Activated naive CD8-positive, alpha-beta T cell treated with anti-CD3 and anti-CD28 coated beads, Interleukin-2, amount 50 U/mL, for 24 hours (primary cell): ENCODE measurements at places on chromosomes 11 and 22.

DNA sequence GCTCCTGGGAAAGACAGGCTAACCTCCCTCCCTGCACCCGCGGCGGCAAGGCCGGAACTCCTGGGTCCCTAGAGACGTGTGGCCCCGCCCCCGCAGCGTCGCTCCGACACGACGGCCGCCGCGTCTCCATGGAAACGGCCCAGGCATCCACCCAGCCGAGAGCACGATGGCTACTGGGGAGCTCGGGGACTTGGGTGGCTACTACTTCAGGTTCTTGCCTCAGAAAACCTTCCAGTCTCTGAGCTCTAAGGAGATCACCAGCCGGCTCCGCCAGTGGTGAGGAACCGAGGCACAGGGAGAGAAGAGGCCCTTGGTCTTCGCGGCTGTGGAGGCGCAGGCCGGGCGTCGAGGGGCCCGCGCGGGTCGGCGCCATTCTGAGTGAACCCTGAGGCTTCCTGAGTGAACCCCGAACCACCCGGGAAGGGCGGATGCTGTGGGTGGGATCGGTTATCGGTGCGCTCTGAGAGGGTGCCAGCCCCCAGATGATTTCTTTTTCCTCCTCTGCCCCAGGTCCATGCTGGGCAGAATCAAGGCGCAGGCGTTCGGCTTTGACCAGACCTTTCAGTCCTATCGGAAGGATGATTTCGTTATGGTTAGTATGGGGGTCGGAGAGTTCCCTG lies at the start of gene CFAP300:
Gene CFAP300, plus strand, starts transcription at position 133 of the 620 bp plus-strand sequence. Its CDS starts 34 bp downstream, at position 167.
- H3K4me1 ChIP-seq = peaks cover 5% of the 10 kb centered on the region
- DNase-seq = peak; percentile 53
- H3K27me3 ChIP-seq = peaks cover 43% of the 10 kb centered on the region
- no peak within 1 kb of the TSS for H3K27ac ChIP-seq

DNA sequence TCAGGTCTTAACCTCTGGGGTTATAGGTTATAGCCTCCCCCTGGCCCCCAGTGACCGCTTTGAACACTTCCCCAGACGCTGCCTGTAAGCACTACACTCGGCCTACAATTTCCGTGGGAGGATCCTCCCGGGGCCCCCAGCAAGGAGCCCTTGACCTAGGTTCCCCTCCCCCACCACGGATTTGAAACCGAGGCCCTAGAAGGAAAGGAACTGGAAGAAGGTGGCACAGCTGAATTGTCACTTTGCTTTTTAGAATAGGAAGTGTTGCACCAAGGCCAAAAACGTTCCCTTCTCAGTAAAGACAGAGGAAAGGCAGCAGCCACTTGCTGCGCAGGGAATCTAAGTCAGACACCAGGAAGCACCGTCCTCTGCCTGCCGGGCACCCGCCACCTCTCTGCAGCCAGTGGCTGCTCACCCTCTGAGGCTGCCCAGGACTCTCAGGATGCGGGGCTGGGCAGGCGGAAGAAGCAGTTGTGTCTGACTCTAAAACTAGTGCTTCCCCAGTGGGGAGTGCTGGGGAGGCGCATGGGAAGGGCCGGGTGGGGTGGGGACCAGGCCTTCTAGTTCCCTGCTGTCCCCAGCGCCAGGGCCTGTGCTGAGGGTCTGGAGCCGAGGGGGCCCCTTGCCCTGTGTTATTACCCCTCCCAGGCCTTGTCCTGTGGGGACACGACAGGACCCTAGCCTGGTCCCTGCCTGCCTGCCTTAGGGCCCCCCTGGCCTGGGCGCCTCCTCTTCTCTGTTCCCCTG lies 7.9 kb upstream of the FLRT1 start:
- DNase-seq = no peak
- H3K27ac ChIP-seq = no peak overlapping the region
- peaks cover 2% of the 10 kb centered on the region for H3K4me1 ChIP-seq
- H3K27me3 ChIP-seq = peaks cover 21% of the 10 kb centered on the region
- no peak overlapping the region for H3K4me3 ChIP-seq

- no peak for DNase-seq
- H3K4me3 ChIP-seq = no peak overlapping the region
- peaks cover 8% of the 10 kb centered on the region for H3K27me3 ChIP-seq
- no peaks in the 10 kb centered on the region for H3K36me3 ChIP-seq
- H3K4me1 ChIP-seq = no peaks in the 10 kb centered on the region
Observed at GRCh38 chr11:120898568-120898967, 125.3 kb upstream of the TBCEL start.

- peaks cover 92% of the 10 kb centered on the region for H3K4me1 ChIP-seq
- peaks cover 24% of the 10 kb centered on the region for H3K36me3 ChIP-seq
- H3K27me3 ChIP-seq = peaks cover 1% of the 10 kb centered on the region
- peak overlapping the region; percentile 73 for H3K4me3 ChIP-seq
Observed at GRCh38 chr22:41862160-41862529, 29.2 kb downstream of the SREBF2 start.

GRCh38 chr11:27354359-27354965 lies 8.6 kb downstream of the CCDC34 start:
- no peaks in the 10 kb centered on the region for H3K4me1 ChIP-seq
- H3K4me3 ChIP-seq = no peak overlapping the region
- H3K27me3 ChIP-seq = no peaks in the 10 kb centered on the region
- no peak overlapping the region for H3K27ac ChIP-seq

GRCh38 chr11:105738986-105739795 lies 129.3 kb downstream of the GRIA4 start:
- H3K36me3 ChIP-seq = no peaks in the 10 kb centered on the region
- no peak overlapping the region for H3K27ac ChIP-seq
- no peaks in the 10 kb centered on the region for H3K27me3 ChIP-seq
- H3K4me1 ChIP-seq = no peaks in the 10 kb centered on the region

DNA sequence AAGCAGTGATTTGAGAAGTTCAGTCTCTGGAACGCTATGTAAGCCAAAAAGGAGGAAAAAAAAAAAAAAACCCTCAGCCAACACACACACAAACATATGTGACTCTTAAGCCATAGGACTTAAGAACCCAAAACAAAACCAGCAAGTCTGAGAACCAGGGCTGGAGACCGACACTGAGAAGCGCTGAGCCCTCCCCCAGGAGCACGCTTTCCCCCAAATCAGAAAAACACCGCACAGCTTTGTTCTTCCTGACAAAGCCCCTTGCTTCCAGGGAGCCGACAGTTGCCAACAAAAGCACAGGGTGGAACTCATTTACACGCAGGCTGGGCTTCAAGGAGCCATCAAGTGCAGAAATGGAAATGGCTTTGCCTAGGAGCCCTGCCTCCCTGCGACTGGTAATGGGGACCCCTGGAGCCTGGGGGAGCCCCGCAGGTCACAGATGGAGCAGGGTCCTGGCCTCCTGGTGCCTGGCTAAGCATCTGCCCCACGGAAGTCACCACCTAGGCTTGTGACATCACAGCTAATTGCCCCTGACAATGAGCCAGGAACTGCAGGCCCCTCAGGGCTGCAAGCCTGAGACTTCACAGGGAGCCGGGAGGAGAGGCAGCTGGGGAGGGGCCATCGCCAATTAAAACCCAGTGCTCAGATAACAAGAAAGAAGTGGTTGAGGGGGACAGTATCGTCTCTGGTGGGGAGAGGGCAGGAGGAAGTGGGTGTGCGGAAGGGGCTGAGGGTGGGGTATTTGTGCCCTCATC lies 66.9 kb downstream of the NFAM1 start:
- no peaks in the 10 kb centered on the region for H3K36me3 ChIP-seq
- no peak overlapping the region for H3K27ac ChIP-seq
- peaks cover 15% of the 10 kb centered on the region for H3K4me1 ChIP-seq
- peaks cover 46% of the 10 kb centered on the region for H3K27me3 ChIP-seq

GRCh38 chr22:39710380-39711150 lies 140.0 kb downstream of the CACNA1I start:
- no peak overlapping the region for H3K27ac ChIP-seq
- H3K4me1 ChIP-seq = no peaks in the 10 kb centered on the region
- H3K27me3 ChIP-seq = no peaks in the 10 kb centered on the region
- no peak overlapping the region for H3K4me3 ChIP-seq
- no peak for DNase-seq

DNA sequence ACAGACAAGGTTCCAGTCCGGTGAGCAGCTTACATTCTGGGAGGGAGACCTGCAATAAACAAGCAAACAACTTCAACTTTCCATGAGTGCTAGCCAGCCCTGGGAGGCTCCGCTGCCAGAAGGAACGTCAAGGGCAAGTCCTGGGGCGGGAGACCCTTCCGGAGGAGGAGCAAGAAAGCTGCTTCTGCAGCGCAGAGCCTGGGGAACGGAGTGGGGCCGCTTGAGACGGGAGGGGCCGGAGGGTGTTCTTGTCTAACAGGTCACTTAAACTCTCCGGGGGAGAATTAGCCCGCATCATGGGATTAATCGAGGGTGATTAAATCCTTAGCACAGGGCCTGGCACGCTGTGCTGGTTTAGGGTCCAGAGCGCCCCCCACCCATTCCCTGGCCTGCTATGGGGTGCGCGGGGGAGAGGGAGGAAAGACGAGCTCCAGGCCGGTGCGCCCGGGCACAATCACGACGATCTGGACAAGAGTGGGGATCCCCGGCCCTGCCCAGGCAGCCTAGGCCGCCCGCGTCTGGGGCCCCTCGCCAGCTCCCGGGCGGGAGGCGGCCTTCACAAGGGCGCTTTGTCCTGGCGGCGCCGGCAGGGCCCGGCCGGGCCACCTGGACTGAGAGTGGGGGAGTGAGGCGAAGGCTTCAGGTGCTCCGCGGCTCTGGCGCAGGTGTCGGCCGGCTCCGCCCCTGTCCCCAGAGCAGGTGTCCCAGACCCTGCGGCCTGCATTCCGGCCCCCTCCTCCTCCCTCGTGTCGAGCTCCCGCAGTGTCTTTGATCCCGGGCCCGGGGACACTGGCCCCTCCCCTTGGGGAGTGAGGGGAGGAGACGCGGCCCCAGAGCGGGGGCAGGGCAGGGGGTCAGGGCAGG lies 663 bp upstream of the LARGE2 start:
- H3K27ac ChIP-seq = peak overlapping the region; percentile 18
- peak overlapping the region; percentile 27 for H3K4me3 ChIP-seq
- H3K36me3 ChIP-seq = no peaks in the 10 kb centered on the region
- DNase-seq = no peak
- peaks cover 13% of the 10 kb centered on the region for H3K27me3 ChIP-seq
